Left hindlimb (tissue), 1 donor: ENCODE measurements at places on chromosomes 3 and 15.

- DNase-seq: no peak
Measured at GRCh38 chr3:124007186-124007585, 15.3 kb upstream of the ROPN1 start.

DNA sequence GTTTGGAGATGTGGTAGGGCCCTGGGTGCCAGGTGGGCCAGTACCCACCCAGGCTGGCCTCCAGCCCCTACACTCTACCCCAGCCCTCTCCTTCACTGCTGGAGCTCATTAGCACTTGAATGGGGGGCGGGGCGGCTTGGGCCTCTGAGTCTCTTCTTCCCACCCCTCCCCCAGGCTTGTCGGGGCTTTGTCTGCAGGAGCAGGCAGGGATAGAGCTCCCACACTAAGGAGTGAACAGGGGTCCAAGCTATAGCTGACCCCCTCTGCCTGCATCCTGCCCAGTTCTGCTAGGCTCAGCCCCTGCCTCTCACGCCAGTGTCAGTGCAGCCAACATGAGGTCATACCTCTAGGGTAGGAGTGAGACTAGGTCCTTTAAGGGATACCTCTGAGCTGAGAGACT, 5.2 kb downstream of the GNAI2 start:
- DNase-seq: no peak

DNA sequence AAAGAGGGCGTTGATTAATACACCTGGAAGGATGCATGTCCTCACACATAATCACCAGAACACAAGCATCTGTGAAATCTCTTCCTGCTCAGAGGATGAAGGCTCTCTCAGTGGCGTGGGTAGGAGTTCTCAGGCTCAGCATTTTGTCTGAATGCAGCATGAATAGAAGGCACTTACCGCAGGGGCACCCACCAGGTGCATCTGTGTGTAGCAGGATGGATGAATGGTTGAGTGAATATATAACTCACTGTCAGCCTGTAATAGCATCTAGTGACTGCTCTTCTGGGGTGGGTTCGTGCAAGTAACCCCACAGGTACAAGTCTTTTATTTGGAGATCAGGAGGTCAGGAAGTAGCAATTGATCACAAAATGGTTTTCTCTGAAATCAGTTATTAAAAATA, 143.0 kb downstream of the SQOR start:
- no peak for DNase-seq

- no peak for DNase-seq
Measured at GRCh38 chr3:27927882-27928281, 205.8 kb upstream of the EOMES start.

DNA sequence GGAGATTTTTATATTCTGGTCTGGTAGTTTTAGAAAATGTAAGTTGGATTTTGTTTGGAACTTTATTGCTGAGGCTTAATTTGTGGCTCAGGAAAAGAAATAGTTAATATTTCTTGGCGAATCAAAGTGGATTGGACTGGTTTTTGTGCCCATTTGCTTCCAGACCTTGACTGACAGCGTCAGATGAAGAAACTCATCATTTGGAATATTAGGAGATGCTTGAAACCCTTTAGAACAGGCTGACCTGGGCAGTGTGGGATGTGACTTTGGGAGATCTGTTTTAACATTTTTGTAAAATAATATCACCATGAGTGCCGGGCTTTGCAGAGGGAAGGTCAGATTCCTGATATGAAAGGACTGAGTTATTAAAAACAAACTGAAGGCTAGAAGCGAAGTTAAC, 83.0 kb downstream of the AAGAB start:
- no peak for DNase-seq

- DNase-seq: no peak
Measured at GRCh38 chr3:43206632-43207031, 79.7 kb upstream of the SNRK start.

DNA sequence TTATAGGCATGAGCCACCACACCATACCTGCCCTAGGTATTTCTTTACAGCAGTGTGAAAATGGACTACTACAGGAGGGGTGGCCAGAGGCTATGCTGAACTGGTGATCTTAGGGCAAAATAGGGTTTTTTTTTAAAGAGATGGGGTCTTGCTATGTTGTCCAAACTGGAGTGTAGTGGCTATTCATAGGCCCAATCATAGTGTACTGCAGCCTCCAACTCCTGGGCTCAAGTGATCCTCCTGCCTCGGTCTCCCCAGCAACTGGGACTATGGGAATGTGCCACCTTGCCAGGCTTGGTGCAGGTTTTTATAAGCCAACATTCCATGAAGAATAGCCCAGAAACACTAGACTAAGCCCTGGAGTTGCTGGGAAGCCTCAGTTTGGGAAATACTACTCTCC, 28.6 kb upstream of the TSC22D2 start:
- DNase-seq: no peak

GRCh38 chr3:16319723-16320122, 54.7 kb downstream of the OXNAD1 start:
- no peak for DNase-seq

DNA sequence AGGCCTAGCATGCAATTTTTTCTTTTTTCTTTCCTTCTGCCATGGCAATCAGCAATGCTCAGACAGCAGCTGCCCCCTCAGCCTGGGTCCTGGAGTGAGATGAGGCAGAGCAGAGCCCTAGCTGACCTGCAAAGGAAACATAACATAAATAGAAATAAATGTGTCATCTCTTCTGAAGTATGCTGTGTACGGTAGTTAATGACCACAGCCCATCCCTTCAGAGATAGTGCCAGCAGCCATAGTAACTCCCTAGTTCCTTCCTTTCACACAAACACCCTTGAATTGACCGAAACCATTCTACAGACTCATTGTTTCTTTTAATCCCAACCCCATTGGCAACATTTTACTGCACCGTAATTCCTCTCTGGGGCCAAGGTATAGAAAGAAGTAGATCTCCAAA, 8.4 kb upstream of the CD47 start:
- DNase-seq: no peak

DNA sequence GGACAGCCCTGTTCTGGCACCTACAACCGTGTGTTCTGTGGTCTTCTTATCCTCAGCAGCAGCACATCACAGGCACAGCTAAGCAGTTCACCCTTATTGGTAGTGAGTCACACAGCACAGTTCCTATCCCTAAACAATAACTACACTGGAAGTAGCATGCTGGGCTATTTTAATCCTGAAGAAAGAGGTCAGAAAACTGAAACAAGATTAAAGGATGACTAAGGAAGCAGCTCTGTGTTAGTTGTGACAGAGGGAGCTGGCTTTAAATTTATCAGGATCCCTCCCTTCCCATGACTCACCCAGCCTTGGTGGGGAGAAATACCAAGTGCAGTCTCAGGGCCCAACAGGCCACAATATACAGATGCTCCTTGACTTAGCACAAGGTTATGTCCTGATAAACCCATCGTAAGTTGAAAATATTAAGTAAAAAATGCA, 144.3 kb downstream of the ERC2 start:
- no peak for DNase-seq
